Hypothalamus (tissue), 51 donors: ENCODE measurements at places on chromosomes 6 and 20.
A peak's percentile ranks its signal among the peaks of the same experiment; 100 is the strongest.

- no peak for DNase-seq
Observed at GRCh38 chr20:1816384-1817381, 78.5 kb upstream of the SIRPA start.

DNA sequence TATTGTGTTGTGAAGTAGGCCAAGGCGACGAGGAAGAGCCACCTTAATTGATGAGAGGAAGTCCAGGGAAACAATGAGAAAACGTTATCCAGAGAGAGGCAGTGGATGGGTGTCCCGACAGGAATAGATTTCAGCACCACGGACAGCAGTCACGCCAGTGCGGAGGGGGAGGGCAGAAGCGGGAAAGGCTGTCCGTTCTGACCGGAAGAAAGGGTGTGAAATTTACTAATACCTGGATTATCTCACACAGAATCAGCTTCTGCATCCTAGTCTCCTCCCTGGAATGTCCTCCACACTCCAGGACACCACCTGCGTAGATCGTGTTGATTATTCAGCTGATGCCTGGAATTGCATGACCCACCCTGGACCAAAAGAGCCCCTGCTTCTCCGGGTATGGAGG lies 7.4 kb upstream of the BPIFA3 start:
- DNase-seq, result peak; percentile 7

GRCh38 chr6:7703148-7703680 lies 22.7 kb upstream of the BMP6 start:
- DNase-seq, result no peak

GRCh38 chr20:38441916-38442315 lies 6.8 kb upstream of the SNHG17 start:
- DNase-seq, result no peak

GRCh38 chr6:42352856-42353564 lies 98.7 kb downstream of the TRERF1 start:
- no peak for DNase-seq

DNA sequence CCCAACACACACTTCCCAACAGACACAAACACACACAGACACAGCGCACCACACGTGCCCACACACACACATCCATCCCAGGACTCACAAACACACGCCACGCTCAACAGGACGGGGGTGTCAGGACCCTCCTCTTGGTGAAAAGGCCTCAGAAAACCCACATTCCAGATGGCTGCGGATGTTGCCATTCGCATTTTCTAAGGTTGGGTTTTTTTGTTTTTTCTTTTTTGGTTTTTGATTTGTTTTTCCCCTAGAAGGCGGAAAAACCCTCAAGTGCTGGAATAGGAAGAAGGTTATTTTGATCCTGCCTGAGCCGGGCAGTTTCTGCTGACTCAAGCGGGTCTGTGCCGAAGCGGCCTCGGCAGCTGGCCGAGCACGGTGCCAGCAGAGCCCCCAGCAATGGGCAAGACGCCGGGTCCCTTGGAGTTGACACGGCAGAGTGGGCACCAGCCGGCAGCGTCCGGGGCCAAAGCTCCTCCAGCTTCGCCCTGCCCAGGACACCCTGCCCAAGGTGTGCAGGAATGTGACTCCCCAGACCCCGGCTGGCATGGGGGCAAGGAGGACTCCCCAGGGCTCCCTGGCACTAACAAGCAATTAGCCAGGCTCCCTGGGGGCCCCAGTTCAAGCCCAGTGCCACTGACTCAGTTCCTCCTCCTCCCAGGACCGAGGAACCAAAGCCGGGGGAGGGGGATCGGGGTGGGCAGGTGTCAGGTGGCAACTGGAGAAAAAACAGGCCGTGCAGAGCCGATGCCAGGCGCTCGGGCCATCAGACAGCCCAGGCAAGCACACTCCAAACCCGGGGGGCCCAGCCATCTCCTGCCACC lies 40.9 kb upstream of the ZBP1 start:
- DNase-seq, result peak; percentile 16

- no peak for DNase-seq
Observed at GRCh38 chr6:109024784-109025183, 69.9 kb downstream of the SESN1 start.

- DNase-seq, result no peak
Observed at GRCh38 chr20:25203871-25204320, 8.4 kb downstream of the ENTPD6 start.

- DNase-seq, result no peak
Observed at GRCh38 chr20:4817230-4817671, 95.5 kb downstream of the PRND start.

- DNase-seq, result no peak
Observed at GRCh38 chr6:119328254-119328653, 21.3 kb downstream of the MAN1A1 start.

GRCh38 chr20:8154638-8155037 lies 22.6 kb downstream of the PLCB1 start:
- DNase-seq, result no peak

DNA sequence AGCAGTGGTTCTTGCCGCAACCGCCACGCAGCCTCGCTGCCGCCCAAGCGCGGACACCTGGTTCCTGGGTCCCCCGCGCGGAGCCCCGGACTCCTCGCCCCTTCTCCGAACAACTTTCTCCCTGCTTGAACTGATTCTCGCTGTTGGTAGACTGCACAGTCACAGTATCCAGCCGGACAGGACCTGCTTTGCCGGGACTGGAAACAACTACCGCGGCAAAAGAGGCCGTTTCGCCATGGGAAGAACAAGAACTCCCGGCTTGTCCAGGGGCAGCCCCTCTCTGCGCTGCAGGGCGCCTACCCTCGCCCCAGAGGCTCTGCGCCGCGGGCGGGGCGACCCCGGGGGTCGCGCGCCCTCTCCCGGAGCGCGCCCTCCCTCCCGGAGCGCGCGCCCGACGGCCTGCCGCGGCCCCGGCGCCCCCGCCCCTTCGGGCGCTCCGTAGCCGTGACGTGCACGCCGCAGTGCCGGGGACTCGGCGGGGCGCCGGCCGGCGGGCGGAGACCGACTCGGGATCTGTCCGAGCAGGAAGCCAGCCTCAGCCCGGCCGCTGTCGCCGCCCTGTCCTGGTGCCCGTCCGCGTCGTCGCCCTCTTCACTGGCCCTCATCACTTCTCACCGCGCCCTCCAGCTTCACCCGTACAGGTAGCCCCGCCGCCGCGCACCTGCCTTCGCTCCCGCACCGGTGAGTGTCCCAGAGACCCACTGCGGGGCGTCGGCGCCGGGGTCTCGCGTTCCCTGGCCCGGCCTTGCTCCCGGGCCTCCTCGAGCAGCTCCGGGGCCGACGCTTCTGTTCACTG lies at the start of gene MYO6:
TSS of gene MYO6 (plus strand) at position 497 of the 796 bp plus-strand sequence. CDS start 68,309 bp downstream, outside the sequence.
- DNase-seq, result peak; percentile 61

- DNase-seq, result no peak
Observed at GRCh38 chr6:149608381-149608982, 40.0 kb downstream of the KATNA1 start.

DNA sequence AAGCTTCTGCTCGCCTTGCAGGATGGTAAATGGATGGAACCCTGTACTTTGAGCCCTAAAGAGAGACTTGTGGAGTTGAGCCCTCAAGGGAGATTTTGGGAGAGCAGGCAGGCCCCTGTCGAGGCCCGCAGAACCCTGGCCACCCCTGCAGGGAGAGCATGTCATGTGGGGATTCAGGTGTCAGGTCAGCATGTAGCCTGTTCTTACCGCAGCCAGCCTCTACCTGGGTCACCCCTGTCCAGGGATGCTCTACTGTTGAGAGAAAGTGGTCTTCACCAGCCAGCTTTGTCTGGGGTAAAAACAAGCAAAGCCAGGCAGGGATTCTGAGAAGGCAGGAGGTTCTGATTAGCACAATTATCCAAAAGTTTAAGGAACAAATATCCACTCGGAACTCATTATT lies 55.6 kb upstream of the PROKR2 start:
- no peak for DNase-seq

DNA sequence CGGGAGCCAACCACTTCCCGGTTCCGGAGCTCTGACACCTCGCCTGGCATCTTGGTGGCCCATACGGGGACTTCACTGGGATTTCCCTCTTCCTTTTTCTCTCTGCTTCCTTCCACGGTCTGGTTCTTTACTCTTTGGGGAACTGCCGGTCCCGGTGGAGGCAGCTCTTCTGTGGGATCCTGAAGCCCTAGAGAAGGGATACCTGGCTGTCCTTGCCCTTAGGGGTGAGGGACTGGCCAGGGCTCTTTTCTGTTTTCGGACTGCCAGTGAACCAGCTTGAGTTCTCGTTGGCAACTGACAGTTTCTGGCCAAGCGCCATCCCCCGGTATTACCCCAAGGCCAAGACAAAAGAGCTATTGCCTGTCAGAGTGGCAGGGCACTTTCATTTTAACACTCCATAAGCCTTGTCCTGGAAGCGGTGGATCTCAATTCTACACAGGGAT lies 880 bp upstream of the CPXM1 start:
- no peak for DNase-seq

- no peak for DNase-seq
Observed at GRCh38 chr6:37459981-37460800, 27.2 kb downstream of the CMTR1 start.

DNA sequence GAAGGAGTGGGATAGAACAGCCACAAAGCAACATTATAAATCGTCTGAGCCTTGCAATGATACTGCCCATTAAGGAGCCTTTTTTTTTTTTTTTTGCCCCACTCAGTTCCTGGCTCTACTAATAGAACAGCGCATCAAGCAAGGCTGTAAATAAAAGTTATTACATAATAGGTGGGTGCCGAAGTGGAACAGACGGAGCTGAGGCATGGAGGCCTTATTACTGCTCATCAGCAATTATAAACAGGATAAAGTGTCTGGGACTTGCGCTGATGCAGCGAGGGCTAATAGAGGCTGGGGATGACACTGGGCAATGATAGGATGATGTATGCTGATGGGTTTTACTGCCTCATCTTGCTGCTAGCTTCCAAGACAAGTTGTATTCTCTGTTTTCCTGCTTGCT lies 272.1 kb downstream of the ZFAND3 start:
- no peak for DNase-seq

GRCh38 chr20:51510169-51510568 lies 32.4 kb downstream of the NFATC2 start:
- no peak for DNase-seq

- DNase-seq, result no peak
Observed at GRCh38 chr6:14270925-14271788, 153.6 kb downstream of the CD83 start.

DNA sequence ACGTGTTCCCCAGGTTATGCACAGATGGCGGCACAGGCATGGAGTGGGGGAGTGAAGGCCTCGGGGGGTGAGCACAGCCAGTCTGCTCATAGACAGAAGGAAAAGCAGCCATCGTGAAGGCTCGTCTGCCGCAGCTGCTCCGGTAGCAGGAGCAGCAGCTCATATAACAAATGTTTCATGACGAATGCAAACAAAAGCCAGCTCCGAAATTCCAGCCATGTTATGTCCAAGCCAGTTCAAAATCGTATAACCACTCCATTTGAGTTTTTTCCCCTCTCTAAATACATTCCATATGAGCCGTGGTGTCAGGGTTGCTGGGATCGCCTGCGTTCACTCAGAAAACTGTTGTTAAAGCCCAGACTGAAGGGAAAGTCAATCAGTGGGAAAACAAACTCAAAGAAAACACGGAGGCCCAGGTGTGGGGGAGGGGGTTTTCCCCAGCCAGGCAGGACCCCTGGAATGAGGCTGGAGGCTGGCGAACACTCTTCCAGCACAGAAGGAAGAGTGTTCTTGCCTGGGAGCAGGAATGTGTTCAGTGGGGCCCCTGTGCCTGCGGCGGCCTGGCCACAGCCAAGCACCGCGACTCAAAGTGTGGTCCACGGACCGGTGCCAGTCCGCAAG lies 280.4 kb upstream of the TAB2 start:
- no peak for DNase-seq

- DNase-seq, result no peak
Observed at GRCh38 chr20:31839782-31840487, 5.5 kb downstream of the FOXS1 start.

GRCh38 chr20:26216025-26216424 lies 519.4 kb upstream of the ZNF337 start:
- no peak for DNase-seq

- no peak for DNase-seq
Observed at GRCh38 chr6:55208478-55209458, 34.5 kb downstream of the HCRTR2 start.
